ENCODE measurements at places on chromosomes 6 and 20.

GRCh38 chr6:92479831-92480230 is 939.5 kb downstream of the EPHA7 start:
- DNase-seq = no peak

DNA sequence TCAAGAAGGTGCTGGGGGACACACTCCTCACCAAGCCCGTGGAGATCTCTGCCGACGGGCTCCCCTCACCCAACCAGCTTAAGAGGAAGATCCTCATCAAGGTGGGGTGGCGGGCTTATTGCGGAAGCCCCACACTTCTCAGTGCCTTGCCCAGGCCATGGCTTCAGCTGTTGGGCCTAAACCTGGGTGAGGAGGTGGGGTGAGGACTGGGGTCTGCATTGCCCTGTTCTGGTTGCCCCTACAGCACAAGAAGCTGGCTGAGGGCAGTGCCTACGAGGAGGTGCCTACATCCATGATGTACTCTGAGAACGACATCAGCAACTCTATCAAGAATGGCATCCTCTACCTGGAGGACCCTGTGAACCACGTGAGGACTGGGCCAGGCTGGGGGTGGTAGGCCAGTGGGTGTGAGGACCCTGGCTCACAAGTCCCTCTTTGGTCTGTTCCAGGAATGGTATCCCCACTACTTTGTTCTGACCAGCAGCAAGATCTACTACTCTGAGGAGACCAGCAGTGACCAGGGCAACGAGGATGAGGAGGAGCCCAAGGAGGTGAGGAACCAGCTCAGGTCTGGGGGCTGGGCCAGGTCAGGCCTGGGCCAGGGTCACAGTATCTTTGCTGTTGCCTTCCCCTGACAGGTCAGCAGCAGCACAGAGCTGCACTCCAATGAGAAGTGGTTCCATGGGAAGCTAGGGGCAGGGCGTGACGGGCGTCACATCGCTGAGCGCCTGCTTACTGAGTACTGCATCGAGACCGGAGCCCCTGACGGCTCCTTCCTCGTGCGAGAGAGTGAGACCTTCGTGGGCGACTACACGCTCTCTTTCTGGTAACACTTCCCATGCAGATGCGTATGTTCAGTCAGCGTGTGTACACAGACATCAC is 27.9 kb downstream of the PLCG1 start:
- no peak for DNase-seq

GRCh38 chr6:152954443-152954842 is 28.4 kb downstream of the FBXO5 start:
- no peak for DNase-seq

DNA sequence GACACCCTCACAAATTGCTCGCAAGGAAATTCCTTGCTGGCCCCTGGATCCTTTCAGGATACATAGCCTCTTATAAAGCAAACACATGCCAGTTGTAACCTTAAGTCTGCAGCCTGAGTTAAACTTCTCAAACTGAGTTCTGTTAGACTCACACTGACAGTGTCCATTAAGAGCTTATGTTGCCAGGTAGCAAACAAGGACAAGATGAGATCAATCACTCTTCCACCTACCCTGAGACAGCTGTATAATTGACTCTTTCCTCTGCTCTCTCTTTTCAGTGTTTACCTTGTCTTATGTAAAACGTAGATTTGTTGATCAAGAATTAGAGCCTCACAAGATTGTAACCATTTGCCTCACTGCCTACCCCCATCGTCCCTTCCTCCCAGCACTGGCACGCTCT is 359.8 kb downstream of the EPM2A start:
- no peak for DNase-seq

DNA sequence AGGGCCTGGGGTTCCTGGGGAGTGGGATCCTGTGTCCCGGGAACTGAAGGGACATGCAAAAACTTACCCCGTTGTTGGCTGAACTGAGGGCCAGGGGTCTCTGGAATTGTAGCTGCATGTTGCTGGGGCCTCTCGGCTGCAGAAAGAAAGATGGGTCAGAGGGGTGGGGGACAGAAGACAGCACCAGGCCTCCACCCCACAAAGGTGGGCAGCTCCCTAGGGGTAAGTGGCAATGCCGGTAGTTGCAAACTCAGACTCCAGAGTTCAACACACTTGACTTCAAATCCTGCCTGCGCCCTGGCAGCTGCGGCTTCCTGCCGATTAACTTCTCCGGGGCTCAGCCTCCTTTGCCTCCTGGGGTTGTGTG is 4.8 kb downstream of the ZBP1 start:
- DNase-seq = no peak

DNA sequence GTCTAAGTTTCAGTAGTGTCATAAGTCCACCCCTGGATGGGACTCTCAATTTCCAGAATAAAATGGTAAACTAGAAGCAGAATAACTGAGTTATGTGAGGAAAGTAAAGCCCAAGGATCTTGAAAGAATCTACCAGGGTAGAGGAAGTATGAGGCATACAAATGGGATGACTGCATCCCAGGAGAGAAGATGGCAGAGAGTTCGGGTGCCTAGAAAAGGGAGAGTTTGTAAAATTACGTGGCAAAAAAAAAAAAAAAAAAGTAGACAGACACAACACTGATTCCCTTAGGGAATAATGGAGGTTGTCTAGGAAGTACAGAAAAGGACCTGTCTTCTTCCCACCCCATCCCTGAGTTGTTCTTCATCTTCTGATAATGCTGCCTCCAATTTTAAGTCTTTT is 3.4 kb downstream of the GABBR1 start:
- DNase-seq = peak; percentile 5

- no peak for DNase-seq
These were observed 1.6 kb upstream of the SERPINB1 start for GRCh38 chr6:2843138-2843740.

DNA sequence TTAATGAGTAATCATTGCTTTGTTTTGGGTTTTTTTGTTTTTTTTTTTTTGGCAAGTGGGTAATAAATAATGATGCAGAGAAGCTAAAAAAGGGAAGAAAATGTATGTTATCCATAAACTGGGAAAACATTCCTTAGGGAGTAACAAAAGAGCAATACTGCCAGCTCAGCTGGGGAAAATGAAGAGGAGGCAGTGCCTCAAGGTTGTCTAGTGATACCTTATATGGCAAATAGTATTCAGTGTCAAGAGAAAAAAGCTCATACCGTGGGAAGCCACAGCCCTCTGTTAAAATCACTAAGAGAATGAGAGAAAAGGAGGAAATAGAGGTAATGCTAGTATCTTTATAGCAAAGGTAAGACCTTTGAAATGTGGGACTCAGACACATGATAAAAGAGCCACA is 47.1 kb upstream of the SMLR1 start:
- no peak for DNase-seq

DNA sequence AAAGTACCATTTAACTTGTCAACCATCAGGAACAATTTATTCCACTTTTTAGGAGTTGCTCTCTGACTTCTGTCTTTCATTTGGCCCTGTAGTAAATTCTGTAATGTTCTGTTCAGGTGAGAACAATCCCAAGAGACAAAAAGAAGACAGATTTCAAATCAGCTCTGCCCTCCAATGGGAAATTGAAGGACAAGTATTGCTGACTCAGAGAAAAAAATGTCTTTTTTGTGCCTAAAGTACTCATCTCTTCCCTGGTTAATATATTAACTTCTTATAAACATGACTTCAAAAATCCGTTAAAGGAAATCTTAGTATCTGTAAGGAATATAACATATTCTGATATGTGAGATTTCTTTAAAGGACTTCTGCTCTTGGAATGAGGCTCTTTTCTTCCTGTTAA is 38.6 kb upstream of the SCGN start:
- DNase-seq = no peak

- no peak for DNase-seq
These were observed 93.6 kb downstream of the NCR2 start for GRCh38 chr6:41428996-41429421.

DNA sequence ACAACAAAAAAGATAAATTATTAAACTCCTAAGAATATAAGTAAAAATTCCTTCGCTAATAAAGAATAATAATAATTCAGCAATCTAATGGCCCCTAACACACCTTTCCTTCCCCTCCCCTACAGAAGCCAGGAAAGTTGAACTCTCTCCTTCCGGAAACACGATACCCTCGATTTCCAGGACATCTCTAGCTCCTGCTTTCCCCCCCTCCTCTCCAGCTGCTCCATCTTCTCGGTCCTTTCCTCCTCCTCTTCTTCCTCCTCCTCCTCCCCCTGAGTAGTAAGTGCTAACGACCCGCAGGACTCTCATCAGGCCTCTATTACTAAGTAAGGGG is 603 bp downstream of the TASP1 start:
- DNase-seq = no peak

DNA sequence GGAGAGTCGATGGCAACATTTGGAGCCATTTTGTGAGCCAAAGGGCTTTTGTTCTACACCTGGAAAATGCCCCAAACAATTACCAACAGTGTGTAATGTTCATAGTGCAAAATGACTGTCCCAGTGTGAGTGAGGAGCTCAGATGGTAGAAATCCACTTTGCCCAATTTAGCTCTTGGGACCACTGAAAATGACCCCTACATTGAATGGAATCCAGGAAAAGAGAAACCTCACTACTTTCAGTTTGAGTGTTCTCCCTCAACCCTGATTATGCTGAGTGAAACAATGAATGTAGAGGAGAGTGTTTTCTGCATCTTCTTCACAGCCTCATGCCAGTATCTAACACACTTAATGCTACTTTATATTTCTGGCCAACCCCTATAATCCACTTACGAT is 84.9 kb upstream of the NRN1 start:
- no peak for DNase-seq

- no peak for DNase-seq
These were observed 93.6 kb downstream of the ARMC2 start for GRCh38 chr6:108941859-108942258.
